Stimulated activated naive CD8-positive, alpha-beta T cell treated with anti-CD3 and anti-CD28 coated beads, Interleukin-15, amount 100 ng/mL, for 72 hours (primary cell): ENCODE measurements at places on chromosomes 3 and 15.

DNA sequence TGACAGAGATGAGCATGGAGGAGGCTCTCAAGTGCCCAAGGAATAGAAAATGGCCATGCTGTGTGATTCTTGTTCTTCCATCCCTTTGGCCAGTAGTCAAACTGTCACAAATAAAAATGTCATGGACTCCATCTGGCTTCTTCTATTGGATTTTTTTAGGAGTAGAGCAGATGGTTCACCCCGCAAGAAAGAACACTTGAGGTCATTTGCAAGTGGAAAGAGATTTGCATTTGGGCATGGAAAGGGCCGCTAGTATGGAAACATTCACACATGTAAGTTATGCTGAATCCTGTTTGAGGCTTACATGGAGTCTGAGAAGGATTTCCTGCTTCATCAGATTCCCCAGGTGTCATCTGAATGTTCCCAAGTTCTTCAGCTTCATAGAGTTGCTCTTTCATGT is 53.1 kb upstream of the CFAP161 start:
- DNase-seq = no peak

DNA sequence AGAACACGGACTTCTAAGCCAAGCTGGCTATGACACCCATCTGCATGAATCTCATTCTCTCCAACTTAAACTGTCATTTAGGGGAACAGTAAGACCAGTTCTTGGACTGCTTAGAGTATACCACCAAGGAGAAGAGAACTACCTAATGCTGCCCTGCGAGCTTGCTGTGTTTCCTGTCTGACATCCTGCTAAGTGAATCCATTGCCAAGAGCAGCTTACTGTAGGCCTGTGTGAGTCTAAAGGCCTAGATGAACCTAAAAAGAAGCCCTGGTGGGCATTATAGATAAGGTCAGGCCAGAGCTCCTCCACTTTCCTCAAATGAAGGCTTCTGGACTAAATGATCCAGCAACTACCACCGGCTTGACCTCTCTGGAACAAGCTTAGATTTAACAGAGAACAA is 15.0 kb downstream of the LZTFL1 start:
- no peak for DNase-seq

- DNase-seq = no peak
Observed at GRCh38 chr15:25059698-25060471, 105.1 kb downstream of the SNRPN start.

GRCh38 chr3:155919728-155920127 is 49.3 kb downstream of the GMPS start:
- no peak for DNase-seq

- DNase-seq = peak; percentile 34
Observed at GRCh38 chr3:192675958-192676649, 51.2 kb downstream of the FGF12 start.

DNA sequence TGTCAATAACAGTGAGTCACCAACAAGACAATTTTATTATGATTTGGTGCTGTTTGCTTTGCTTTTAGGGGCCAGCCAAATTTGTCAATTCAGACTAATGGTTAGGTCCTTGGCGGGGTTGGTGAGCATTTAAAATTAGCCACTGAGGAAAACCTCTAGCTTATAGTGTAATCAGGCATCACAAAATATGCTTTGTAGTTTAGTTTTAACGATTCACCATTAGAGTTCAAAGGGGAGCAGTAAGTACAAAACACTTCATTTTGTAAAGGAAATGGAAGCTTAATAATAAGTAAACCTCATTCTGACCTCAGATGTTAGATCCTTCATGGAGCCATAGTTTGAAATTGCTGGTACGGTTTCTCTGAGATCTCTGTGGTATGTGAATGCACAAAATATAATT is 218.4 kb upstream of the GOLIM4 start:
- DNase-seq = no peak

DNA sequence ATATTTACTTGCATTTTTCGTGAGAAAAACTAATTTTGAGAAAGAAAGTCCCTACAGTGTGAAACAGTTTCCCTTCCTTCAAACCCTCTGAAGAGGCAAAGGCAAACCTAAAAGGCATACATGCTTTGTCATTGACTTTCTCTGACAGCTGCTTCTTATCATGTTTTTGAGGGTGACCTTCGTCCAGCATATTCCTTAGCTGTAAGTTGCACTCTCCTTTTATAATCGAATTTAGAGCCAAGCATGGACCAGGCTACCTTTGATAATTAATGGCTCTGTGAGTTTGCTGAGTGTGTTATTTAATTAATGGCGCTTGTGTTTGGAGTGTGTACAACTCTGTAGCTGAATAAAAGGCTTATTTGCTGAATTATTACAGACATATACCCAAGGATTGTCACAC is 684.2 kb upstream of the CFAP20DC start:
- no peak for DNase-seq

DNA sequence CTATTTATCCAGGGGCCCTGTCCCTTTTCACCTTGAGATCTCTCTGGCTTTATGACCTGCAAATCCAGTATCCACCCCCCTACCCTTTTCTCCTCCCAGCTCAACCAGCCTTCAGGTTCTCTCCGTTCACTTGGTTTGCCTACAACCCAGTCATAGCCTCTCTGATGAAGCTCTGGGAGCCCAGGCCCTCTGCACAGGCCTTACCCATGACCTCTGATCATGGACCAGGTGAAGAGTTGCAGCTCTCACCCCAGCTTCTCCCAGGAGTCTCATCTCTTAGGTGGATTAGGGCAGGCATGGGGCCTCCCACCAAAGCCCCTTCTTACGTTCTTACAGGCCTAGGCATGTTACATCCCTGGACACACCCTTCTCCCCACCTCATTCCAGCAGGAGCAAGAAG is 59.8 kb downstream of the EXOG start:
- no peak for DNase-seq

DNA sequence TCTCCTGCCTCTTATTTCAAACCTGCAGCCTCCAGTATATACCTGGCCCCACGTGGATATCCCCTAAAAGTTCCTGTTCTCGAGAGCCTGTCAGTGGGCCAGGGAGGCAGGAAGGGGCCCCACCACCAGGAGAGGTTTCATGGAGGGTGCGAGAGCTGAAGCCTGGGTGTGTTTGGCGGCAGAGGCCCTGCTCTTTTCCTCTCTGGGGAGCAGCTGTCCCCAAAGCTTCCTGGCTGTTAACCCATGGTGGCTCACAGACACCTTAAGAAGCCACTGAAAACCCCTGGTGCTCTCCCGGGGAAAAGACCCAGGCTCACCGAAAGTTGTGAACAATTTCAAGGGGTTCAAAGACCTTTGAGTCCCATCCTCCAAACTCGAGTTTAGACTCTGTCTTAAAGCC is 1.1 kb downstream of the PRRT3 start:
- DNase-seq = peak; percentile 69

- no peak for DNase-seq
Observed at GRCh38 chr3:137588871-137589270, 175.2 kb upstream of the SOX14 start.

DNA sequence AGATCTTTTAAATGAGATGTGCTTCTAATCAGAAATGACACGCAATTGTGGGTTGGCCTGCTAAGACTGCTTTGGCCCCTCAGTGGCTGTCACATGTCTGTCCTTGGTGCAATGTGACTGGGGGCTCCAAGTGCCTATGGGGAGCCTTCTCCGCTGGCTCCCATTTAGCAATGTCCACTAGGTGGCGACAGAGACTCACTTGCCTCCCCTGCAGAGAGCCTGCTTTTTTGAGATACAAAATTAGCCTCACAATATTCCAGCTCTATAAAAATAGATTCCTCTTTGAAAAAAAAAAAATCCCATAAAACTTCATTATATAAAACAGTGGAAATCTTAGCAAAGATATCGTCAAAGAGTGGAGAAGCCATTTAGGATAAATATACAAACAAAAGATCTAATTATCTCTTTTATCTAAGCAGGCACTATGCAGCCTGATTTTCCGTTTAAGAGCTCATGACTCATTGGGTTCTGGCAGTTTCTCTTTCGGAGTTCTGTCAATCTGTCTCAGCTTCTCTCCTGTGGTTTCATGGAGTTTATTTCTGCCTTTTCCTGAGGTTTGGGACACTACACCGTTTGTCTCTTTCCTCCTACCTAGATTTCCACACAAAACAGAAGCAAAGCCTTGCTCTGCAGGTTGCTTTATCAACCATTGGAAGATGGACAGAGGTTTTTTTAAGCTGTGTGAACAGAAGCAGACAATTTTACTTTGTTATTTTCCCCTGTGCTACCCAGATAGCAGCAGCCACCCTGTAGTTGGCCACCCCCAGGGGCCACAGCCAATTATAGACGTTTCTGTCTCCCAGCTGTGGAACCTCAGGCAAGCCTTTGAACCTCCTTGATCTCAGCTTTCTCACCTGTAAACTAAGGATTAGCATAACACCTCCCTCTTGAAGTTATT is 68.4 kb upstream of the TNFAIP8L3 start:
- DNase-seq = peak; percentile 56

GRCh38 chr3:146464005-146464595 is 5.3 kb downstream of the PLSCR2 start:
- no peak for DNase-seq

GRCh38 chr3:98034486-98034885 is 629 bp downstream of the GABRR3 start:
- DNase-seq = no peak

DNA sequence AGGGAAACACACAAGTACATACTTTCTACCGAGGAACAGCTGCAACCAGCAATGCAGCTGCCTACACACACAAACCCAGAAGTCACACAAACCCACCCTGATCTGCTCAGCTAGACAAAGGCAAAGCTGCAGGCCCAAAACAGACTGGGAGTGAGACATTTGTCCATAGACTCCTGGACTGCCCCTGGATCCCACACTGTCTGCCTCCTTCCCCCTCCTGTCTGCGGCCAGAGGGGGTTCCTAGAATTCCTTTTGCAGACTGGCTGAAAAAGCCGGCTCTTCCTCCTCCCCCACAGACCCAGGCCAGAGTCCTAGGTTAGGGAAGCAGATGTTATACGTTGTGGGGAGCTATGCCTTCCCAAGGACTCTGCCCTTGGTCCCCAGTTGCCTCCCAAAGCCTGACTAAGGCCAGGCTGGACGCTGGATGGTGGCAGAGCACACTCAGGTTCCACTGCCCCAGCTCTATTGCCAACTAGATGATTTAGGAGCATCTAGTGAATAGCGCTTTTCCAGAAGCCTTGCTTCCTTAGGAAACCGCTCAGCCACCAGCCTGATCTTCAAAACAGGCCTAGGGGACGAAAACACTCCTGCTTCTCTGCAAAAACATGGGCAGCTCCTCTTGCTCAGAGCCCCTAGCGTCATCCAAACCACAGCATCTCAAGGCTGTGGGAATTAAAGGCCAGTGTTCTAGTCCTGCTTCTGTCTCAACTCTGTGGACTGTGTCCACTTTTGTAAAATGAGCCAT is 37.4 kb upstream of the CILP start:
- no peak for DNase-seq
